ENCODE measurements at places on chromosomes 11 and 22.

- no peak for DNase-seq
Observed at GRCh38 chr11:132106096-132106982, 735.9 kb downstream of the NTM start.

DNA sequence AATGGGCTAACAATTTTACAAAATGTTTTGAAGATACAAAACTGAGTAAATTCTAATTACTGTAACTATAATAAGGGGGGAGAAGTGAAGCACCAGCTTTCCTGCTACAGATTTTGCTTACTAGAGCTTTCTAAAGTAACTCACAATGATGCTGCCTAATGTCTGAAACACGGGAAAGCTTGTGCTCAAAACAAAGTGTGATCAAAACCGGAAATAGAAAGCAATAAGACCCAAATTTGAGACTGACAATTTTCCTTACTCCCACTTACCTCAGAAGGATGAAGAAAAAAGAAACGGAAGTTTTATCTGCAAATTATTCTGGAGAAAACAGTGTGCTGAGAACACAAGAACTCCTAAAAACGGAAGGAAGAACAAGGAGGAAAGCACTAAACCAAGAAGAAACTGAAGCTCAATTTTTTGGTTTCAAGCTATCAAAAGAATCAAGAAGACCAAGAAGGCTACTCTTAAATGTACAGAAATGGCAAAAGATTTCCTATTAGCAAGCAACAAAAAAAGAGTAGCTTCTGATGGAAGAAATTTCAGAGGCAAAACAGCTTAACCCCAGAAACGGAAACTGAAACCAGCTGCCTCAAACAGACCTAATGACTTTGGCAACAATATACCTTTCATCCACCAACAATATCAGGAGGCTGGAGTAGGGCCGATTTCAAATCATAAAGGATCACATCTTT lies 33.4 kb downstream of the AMBRA1 start:
- no peak for DNase-seq

DNA sequence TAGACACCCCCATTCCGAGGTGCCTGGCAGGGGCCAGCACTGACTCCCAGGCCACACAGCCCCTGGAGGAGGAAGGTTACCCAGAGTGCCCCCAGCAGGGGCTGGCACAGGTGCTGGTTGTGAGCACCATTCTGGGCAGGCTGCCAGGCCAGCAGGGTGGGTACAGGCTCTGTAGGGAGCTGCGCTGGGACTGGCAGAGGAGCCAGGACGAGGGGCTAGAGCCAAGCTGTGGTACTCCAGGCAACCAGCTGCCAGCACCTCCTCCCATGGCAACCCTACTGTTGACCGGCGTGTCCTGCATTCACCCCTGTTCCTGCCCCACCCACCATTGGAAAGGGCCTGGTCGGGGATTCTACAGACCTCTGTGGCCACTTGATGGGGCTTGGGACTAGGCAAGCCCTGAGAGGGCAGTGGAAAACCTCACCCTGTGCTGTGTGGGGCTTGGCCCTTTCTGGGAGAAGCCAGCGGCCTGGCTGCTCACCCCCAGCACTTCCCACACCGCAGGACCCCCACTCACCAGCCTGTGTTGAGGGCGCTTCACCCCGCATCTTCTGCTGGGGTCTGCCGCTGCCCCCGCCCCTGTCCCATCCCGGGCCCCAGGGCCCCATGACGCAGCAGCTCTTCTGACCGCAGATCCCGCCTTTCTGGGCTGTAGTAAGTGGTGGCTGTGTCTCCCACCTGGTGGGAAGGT lies 1.9 kb downstream of the CLDN5 start:
- peak; percentile 57 for DNase-seq

- DNase-seq: no peak
Observed at GRCh38 chr11:942823-943222, 17.2 kb downstream of the AP2A2 start.

DNA sequence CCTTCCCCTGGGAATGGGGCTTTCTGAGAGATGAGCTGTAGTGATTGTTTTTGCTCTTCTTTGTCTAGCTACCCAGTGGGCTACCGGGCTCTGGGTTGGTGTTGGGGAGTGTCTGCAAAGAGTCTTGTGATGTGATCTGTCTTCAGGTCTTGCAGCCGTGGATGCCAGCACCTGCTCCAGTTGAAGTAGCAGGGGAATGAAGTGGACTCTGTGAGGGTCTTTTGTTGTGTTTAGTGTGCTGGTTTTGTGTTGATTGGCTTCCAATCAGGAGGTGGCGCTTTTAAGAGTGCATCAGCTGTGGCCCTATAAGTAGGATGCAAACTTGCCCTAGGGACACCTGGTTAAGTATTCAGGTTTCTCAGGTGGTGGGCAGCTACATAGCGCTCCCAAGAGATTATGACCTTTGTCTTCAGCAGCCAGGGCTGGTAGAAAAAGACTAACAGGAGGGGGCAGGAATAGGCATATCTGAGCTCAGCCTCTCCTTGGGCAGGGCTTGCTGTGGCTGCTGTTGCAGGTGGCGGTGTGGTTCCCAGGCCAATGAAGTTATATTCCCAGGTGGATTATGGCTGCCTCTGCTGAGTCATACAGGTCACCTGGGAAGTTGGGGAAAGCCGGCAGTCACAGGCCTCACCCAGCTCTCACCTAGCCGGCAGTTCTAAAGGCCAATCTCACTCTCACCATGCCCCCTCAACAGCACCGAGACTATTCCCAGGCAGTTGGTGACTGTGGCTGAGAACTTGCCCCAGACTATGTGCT lies 315.7 kb upstream of the C11orf87 start:
- DNase-seq: no peak

- DNase-seq: no peak
Observed at GRCh38 chr22:27711012-27711411, 90.5 kb downstream of the MN1 start.

GRCh38 chr11:110092515-110093406 lies at the start of gene ZC3H12C:
ZC3H12C (plus strand) TSS chr11:110093392; CDS start chr11:110093412, 20 bp downstream.
- DNase-seq: peak; percentile 86

- DNase-seq: no peak
Observed at GRCh38 chr22:33472462-33473344, 414.5 kb upstream of the SYN3 start.

DNA sequence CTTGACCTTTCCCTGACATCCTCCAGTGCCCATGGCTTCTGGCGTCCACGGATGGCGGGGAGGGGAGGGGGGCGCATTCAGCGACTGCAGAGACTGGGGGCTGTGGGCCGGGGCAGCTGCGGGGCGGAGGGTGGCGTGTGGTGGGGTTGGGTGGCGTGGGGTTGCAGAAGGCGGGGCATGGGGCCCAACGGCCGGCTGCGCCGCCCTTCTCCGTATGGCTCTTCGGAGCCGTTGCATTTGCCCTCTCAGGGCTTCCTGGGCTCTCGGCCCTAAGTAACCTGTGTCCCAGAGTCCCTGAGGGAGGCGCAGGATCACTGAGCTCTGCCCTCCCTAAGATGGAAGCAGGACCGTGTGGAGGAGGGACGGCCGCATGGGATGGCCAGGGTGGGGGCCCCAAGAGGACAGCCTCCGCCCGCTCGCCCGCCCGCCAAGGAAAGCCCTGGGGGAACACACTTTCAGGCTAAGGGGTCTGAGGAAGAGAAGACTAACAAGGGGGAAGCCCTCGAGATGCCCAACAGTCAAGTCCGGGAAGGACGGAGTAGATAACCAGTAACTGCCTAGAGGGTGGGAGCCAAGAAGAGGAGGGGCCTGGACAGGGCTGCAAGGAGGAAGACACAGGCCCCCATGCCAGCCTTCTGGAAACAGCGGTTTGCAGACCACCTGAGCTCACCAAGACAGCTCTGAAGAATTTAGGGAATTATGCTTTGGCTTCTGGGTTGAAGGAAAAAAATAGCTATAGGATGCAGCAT lies 9.2 kb upstream of the AIFM3 start:
- DNase-seq: no peak

DNA sequence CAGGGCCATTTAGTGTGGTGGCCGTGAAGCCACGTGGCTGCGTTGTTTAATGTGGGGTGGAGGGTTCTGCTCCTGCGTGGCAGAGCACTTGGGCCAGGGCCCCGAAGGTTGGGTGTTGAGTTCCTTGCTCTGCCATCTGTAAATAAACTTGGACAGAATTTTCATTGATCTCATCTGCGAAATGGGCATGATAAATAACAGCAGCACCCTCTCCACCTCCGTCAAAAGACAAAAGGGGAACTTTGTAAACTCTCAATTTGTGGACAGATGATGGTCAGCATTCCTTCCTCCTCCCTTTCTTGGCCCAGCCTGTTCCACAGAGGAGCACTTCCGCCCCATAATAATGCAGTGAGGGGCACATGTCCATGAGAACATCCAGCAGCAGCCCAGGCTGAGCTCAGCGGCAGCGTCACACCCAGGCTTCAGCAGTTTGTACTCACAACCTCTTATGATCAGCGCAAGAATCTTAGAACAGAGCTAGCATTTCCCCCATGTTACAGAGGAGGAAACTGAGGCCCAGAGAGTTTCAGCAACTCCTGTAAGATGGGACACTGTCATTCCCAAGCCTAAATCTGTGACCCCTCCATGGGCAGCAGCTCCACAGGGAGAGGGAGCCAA lies 874.5 kb downstream of the BRD1 start:
- no peak for DNase-seq

- no peak for DNase-seq
Observed at GRCh38 chr11:24589064-24589463, 92.2 kb downstream of the LUZP2 start.

DNA sequence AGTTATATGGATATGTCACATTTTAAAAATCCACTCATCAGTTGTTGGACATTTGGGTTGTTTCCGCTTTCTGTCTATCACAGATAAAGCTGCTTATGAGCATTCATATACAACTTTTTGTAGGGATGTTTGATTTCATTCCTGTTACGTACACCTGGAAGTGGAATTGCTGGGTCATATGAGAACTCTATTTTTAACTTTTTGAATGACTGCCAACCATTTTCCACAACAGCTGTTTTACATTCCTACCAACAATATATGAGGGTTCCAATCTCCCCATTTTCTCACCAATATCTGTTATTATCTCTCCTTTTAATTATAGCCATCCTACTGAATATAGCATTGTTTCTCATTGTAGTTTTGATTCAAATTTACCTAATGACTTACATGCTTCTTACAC lies 172.0 kb downstream of the UVRAG start:
- no peak for DNase-seq

DNA sequence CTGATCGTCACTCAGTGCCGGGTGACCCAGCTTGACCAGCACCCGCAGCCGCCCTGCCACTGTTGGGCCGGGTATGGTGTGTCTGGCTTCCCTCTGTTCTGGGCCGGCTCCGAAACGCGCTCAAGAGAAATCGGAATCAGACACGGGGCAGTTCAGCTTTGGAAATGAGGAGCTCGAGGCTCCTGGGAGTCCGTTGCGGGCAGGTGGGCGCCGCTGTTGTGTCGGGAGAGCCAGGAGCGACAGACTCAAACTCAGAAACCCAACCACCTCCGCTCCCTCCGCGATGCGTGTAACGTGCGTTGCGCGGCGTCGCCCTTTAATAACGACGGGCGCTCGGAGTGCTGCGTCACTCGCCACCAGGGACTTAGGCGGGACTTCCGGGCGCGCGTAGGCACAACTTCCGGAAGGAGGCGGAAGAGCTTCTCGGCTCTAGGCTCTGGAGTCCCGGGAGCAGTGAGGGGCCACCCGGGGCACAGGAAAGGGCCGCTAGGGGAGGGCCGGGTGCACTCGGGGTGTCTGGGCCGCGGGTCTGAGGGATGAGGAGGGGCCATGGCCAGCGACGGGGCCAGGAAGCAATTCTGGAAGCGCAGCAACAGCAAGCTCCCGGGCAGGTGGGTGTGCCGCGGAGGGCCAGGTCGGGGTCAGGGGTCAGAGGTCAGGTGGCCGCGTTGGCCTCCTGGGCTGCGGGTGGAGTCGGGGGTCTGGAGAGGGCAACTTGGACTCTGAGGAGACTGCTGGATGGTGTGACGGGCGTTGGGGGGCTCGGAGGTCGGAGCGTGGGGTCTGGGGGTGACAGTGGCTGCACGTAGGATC lies at the start of gene TBC1D22A:
TBC1D22A (plus strand) TSS at position 413 of the 813 bp plus-strand sequence; CDS start at position 550, 137 bp downstream.
- peak; percentile 96 for DNase-seq

GRCh38 chr11:94494126-94494680 lies 419 bp downstream of the ANKRD49 start:
- DNase-seq: no peak

DNA sequence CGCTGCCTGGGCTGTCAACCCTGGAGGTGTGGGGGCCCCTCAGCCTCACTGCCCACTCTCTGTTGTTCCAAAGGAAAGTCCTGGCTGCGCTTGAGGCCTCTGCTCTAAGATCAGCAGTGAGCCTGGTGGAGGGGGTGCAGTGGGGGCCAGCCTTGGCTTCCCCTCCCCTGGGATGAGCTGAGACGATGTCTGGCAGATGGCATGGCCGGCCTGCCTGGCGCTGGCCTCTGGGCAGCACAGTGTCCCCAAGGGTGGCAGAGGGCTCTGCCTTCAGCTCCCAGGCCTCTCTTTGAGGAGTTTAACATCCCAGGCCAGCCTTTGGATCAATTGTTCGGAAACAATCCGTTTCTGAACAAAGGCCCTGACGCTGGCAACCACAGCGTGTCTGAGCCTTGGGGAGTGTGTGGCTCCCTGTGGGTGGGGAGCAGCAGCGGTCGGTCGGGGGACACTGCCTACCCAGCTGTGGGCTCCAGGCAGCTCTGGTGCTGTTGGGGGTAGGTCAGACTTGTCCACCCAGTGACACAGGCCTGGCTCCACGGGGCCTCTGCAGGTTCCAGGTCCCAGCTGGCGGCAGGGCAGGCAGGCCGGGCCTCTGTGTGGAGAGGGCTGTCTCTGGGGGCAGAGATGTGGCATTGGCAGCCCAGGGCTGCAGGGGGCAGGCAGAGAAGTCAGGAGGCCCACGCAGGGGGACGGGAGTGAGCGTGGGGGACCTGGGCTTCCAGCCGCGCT lies 12.1 kb downstream of the TSPAN4 start:
- no peak for DNase-seq

DNA sequence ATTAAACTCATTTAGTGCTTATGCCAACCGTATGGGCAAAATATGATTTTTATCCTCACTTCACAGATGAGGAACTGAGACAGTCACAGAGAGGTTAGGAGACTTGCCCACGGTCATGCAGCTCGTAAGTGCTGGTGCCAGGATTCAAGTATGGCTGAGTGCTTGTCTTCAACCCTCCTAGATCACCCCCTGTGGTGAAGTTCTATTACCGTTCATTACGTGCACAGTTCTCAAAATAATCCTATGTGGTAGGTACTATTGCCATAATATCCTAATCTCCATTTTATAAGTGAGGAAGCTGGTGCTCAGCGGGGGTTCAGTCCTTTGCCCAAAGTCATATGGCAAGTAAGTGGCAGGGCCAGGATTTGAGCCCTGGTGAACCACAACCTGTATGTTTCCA lies 1.5 kb downstream of the MIEF1 start:
- no peak for DNase-seq

- DNase-seq: peak; percentile 74
Observed at GRCh38 chr11:44936525-44936924, 14.2 kb downstream of the TP53I11 start.

DNA sequence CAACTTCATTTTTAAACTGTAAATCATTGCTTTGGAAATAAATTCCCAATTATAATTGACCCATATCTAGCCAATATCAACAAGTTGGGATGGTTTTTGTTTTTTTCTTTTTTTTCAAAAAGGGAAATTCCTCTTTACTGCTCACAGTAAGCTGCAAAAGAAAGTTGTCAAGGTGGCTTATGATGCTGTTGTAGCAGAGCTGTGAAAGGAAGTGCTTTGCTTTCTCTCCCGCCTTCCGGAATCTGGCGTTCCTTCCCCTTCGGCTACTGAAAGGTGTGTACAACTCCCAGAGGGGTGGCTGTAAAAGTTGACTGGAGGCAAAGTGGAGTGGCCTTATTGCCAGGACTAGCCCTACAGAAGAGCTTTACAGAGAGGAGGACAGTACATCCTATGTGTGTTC lies 16.2 kb upstream of the ADSL start:
- DNase-seq: no peak
